HT1080 (cell line): ENCODE measurements at places on chromosomes 2 and 18.

DNA sequence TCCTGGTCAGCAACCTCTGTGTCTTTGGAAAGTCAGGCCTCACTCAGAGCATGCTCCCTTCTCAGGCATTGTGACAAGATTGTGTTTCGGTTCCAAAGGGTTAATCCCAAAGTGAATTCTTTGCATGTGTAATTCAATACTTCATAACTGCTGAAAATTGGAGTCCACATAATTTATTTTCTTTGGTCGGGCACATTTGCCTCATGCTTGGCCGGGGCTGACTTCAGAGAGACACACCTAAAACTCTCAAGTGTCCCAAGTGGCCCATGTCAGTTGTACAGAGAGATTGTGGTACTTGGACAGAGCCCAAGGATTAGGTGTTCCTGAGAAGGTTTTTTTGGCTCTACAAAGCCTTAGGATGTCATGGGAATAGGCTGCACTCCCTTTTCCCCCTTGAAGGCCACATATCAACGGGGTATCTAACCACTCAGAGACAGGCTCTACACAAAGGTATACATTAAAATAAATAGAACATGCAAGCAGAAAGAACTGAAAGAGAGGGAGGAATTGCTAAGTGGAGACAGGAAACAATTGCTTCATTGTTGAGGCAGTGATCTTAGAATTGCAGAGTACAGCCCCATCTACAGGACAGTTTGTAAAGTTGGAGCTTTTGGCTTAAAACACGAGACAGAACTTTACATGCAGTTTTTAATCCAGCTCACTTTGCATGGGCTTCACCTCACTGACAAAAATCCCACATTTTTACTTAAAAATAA is 1232.3 kb upstream of the ZEB2 start:
- DNase-seq = peak; percentile 65

DNA sequence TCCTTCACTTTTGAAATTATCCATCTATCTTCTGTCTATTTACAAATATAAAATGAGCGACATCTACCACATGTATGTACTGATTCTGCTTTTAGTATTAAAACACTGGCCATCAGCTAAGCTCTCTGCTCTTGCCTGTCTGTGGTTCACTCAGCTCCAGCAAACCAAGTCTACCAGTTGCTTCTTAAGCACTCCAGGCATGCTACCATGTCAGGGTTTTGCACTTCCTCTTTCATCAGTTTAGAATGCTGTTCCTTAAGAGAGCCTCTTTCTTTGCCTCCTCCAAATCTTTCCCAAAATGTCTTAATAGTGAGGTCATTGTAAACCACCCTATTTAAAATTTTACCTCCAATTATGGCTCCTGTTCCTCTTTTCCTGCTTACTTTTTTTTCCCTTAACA is 59.5 kb downstream of the SCN3A start:
- no peak for DNase-seq

GRCh38 chr2:215461836-215462532 is 26.1 kb upstream of the FN1 start:
- peak; percentile 41 for DNase-seq

DNA sequence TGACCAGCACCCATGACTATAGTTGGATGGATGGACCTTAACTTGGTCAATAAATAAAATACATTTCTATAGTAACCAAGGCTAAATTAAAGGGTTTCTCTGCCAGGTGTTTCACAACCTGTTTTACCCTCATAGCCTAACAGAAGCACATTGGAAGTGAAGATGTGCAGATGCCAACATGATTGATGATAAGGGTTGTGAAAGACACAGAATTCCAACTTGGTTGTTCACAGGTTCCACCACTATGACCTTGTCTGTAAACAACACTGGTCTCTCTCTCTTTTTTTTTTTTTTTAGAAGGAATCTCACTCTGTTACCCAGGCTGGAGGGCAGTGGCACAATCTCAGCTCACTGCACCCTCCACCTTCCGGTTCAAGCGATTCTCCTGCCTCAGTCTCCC is 37.5 kb upstream of the PTH2R start:
- no peak for DNase-seq

GRCh38 chr2:101831351-101831865 is 133.9 kb downstream of the MAP4K4 start:
- peak; percentile 66 for DNase-seq

- no peak for DNase-seq
Observed at GRCh38 chr2:223654384-223654915, 52.3 kb upstream of the SCG2 start.

GRCh38 chr2:42072349-42073118 is 24.7 kb downstream of the PKDCC start:
- no peak for DNase-seq

DNA sequence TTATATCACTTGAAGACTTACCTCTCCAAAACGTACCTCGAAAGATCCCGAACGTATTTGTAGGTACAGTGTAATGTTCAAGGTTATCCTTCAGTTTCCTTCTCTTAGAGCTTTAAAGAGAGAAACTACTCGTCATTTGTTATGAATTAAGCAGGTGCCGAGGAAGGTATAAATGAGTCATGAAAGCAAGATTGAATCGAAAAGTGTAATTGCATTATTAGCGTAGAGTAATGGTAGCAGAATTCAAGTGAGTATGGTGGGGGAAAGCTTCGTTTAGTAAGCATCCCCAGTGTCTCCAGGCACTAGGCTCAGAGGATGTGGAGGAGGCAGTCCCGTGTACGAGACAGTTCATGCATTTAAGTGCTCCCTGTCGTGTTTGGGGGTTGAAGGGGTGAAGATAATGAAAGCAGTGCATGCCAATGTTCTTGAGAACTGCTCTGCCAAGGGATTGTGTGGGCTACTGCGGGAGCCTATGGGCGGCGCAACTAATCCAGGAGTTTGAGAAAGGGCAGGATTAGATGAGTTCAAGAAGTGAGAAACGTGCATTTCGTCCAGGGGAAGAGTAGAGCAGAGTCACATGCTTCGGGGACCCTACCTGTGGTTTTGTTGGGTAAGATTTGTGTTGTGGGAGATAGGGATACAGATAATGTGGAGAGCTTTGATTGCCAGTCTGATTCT is 858 bp downstream of the POLR1B start:
- peak; percentile 31 for DNase-seq

GRCh38 chr2:99597616-99598015 is 107.8 kb upstream of the REV1 start:
- peak; percentile 29 for DNase-seq

GRCh38 chr18:25815659-25816058 is 274.8 kb downstream of the SS18 start:
- peak; percentile 3 for DNase-seq

GRCh38 chr2:196277002-196277401 is 105.6 kb upstream of the STK17B start:
- DNase-seq = peak; percentile 68

GRCh38 chr2:43475137-43475846 is 120.5 kb downstream of the THADA start:
- DNase-seq = no peak

GRCh38 chr2:132252894-132253264 is 91.1 kb upstream of the ANKRD30BL start:
- DNase-seq = no peak

DNA sequence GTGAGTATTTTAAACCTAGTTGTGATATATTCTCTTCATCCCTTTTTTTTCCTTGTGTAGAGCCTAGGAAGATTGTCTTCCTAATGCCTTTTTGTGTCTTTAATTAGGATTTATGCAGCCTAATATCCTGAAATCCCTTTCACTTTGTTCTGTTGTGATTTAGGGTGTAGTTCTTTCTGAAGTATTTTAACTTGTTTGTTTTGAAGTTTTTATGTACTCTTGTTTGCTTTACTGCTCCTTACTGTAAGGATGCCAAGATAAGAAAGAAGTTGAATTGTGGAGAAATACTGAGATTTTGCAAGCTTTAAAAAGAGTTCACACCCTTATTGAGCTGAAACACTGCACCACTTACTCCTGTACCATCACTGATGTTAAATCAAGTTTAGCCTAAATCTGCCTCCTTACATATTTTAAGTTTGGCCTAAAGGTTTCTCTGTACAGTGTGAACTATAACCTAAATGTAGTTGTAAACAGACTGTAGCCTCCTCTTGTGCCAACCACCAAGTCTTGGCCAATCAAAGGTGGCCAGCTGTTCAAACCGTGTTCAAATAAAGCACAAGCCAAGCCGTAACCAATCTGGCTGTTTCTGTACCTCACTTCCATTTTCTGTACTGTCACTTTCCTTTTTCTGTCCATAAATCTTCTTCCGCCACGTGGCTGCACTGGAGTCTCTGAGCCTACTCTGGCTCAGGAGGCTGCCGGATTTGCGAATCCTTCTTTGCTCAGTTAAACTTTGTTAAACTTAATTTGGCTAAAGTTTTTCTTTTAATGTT is 17.7 kb upstream of the ACOXL start:
- no peak for DNase-seq

DNA sequence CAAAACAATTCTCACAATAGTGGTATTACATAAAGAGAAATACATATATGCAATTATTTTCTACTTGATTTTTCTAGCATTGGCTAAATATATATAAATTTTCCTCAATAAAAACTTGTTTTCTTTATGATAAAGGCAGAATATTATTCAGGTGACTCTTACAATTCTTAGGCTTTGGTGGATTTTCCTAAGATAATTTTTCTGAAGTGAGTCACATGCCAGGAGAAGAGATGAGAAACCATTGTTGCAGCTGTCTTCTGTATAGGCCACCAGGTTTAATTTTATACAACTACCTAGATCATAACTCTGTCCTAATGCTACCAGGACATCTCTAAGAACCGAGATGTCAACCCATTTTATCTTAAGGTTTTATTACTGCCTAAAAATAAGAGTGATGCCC is 552.4 kb upstream of the CDH2 start:
- peak; percentile 56 for DNase-seq

GRCh38 chr2:54021702-54022101 is 50.9 kb upstream of the PSME4 start:
- DNase-seq = no peak

DNA sequence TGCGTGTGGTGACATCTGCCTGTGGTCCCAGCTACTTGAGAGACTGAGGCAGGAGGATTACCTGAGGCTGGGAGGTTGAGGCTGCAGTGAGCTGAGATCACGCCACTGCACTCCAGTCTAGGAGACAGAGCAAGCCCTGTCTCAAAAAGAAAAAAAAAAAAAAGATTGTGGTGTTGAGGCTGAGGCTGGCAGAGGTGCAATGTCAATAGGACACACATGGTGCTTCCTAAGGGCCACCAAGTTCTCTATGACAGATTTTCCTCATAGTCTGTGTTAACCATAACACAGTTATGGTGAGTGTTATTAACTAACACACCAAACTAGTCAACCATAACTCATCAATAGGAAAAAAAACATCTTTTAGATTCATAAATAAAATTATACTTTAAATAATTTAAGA is 494.4 kb downstream of the TMX3 start:
- DNase-seq = peak; percentile 3

- no peak for DNase-seq
Observed at GRCh38 chr2:140185076-140185475, 1404.9 kb upstream of the NXPH2 start.

DNA sequence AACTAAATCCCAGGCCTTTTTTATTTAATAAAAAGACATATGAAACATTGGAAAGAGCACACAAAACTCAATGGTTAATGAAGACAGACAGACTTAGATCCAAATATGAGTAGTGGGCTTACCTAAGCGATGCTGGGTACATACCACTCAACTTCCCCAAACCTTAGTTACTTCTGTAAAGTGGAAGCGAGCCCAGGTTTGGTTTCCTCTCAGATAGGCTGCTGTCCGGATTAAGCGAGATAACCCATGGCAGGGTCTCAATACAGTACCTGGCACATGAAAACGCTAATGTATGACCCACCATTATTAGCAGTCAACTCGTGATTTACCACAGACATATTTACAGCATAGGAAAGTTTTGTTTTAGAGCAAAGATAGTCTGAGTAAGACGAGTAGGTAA is 21.6 kb downstream of the MBOAT2 start:
- no peak for DNase-seq
